ENCODE measurements at places on chromosomes 4 and X.

DNA sequence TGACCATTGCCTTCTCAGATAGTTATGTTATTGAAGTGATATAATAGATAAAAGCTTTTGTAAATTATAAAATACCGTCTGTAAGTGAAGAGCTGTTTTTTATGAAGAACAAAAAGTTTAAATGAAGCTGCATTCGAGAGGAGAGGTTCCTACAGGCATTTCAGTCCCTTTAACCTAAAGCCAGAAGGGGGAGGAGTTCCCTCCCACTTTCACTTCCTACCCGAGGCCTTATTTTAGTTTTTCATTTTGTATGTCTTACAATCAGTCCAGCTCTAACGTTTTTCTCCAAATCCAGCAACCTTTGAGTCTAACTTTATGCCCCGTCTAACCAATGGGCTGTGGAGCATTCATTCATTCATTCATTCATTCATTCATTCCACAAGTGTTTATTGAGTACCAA lies 16.5 kb upstream of the SOX3 start:
- DNase-seq: no peak

GRCh38 chr4:134548052-134548628 lies 346.6 kb upstream of the PABPC4L start:
- no peak for DNase-seq

GRCh38 chr4:17124767-17125166 lies 226.3 kb upstream of the LDB2 start:
- DNase-seq: no peak

- no peak for DNase-seq
Measured at GRCh38 chr4:2340272-2341061, 78.0 kb downstream of the ZFYVE28 start.
